ENCODE measurements at places on chromosomes 7 and 10. TPM values are rescaled to one million over a fixed set of nuclear protein-coding genes. Genes with fewer than 3 reads are reported as not detected.

Gene STEAP1
- total RNA-seq = 20.5 TPM

Gene SNX10
- total RNA-seq = 2.6 TPM

Gene CTTNBP2
- total RNA-seq = 16.6 TPM

Gene TUBB8
- 0.78 TPM for total RNA-seq

Gene C7orf57
- 0.42 TPM for total RNA-seq

Gene ATP6V1F
- total RNA-seq = 133 TPM

Gene MRLN
- total RNA-seq = not detected

DNA sequence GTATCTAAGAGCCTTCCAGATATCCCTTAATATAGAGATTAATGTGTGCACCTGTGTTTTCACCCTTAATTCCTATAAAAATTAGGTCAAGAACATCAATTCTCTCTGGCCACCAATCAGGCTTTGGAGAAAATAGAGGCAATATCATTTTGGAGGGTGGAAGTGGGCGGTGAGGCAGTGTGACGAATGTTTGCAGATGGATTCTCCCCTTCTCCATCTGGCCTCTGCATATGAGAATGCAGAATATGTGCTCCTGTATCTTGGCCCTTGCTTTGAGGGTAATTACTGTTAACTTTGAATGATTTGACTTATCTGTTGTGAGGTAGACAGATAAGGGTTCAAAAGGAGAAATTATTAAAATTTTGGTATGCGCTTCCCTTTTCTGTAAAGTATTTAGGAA is 304.0 kb upstream of the NPSR1 start:
- no peak for DNase-seq

- no peak for DNase-seq
These were observed 27.7 kb downstream of the LSM5 start for GRCh38 chr7:32462451-32462850.

DNA sequence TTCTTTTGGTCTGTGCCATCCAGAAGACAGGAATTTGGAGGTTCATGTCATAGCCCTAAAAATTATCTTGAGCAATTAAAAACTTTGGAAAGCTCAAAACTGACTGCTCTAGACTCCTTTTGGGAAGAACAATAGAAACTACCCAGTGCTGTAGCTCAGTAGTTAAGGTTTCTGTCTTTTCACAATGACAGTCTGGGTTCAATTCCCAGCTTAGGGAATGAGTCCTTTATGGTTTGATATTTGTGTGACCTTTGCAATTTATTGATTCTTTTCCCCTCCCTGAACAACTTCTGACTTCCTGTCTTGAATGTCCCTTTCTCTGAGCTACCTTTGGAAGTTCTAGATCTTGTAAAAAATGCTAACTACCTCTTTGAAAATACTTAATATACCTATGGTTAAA is 603.3 kb upstream of the IGFBP3 start:
- DNase-seq = no peak

- DNase-seq = no peak
These were observed 116.2 kb downstream of the FAM107B start for GRCh38 chr10:14658331-14659127.

DNA sequence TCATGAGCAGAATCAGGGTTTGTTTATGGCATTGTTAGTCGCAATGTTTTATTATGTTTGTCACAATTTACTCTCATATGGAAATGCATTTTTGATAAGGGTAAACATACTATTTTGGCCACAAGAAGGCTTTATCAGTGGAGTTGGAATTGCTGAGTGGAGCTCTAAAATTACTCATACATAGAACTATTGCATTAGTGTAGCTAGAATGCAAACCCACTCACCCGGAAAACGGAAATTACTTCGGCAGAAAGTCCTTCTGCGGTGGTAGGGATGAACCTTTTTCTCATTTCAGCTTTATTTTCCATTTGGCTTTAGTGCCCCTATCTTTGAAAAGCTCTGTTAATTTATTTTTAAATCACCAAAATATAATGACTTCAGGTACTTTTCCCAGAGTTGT is 42.8 kb upstream of the NPY start:
- no peak for DNase-seq

DNA sequence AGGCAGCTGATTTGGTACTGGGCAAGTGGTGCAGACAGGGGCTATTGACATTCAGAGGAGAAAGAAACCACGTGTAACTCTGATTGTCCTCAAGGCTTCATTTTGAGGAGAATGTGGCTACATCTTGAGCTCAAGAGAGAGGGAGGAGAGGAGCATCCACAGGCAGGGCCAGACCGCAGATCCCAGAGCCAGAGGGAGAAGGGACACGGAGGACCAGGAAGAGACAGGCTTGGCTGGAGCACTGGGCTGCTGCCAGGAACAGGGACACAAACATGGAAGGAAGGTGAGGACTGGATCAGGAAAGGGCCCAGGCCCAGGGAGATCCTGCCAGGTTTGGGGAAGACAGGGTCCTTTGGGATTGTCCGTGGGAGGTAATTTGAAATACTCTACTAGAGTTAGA is 158.3 kb downstream of the GPAM start:
- no peak for DNase-seq

GRCh38 chr10:132296666-132297443 is 10.9 kb downstream of the STK32C start:
- no peak for DNase-seq

GRCh38 chr7:84490661-84491060 is 296.1 kb upstream of the SEMA3A start:
- no peak for DNase-seq

GRCh38 chr7:42694894-42695507 is 216.9 kb downstream of the C7orf25 start:
- no peak for DNase-seq

DNA sequence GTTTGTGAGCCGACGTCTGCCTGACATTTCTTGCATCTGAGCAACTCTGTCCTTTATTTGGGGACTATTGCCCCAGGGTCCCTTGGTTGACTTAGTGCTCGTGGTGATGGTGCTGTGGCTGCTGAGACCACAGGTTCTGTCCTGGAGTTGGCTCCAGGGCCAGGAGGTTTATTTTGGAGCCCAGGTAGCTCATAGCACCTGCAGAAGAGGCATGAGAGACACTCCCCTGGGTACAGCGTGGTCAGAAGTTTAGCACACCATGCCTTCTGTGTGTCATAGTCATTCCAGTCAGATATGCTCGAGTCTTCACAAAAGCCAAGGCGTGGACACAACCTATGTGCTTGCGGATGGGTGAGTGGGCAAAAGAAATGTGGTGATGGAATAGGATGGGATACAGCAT is 496.9 kb downstream of the TCERG1L start:
- DNase-seq = no peak

DNA sequence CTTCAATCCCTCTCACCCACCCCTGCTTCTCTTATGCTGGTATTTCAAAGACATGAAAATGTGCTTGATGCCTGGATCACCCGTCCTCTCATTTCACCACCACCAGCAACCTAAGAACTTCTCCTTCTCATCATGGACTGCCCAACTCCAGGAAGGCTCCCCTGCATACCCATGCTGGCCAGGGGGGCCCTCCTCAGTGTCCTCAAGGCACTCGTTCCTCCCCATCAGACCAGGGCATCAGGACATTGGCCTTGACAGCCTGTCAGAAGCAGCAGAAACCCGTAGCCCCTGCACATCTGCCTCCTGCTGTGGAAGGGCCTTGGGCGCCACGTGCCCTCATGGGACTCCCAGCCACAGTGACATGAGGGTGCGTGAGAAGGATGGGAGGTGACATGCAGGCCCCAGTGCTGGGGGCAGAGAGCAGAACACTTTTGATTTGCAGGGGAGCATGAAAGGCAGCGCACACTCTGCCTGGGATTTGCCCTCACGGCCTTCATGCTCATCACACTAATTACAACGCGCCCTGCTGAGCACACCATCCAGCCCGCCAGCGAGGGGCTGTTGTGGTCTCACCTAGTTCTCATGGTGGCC is 1.9 kb upstream of the HSPA12A start:
- no peak for DNase-seq

DNA sequence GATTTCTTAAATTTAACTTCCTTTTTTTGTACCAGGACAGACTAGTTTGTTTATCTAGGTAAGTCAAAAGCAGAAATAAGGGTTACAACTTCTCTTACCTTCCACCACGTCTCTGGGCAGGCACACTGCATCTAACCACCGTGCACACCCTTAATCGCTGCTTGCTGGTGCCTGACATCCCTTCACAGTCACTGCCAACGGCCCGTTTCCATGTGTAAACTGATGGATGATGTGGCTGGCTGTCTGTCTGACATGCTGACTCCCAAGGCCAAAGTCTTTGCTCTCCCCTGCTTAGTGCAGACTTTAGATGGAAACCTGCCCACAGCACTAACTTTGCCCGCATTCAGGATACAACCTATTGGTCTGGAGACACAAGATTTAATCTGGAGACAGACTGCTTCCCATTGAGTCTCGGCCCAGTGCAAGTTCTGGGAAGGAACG is 1.1 kb downstream of the TMEM273 start:
- DNase-seq = peak; percentile 35

- no peak for DNase-seq
These were observed 35.2 kb downstream of the BMPER start for GRCh38 chr7:33940503-33940902.

DNA sequence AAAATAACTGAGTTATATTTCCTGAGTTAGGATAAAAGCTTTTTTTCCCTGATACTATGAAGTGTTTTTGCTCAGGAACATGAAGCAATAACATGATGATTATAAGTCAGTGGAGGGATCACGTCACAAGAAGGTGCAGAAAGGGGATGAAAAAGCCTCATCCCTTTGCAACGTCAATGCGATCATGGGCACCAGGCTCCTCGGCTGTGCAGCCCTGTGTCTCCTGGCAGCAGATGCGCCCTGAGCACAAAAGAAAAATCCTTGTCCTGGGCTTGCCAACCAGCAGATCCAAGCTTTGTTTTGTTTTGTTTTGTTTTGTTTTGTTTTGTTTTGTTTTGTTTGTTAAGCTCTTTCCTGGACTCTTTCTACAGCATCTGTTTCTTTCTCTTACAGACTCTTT is 103.5 kb upstream of the PRSS1 start:
- DNase-seq = no peak

GRCh38 chr10:116268976-116269375 is 4.0 kb downstream of the GFRA1 start:
- DNase-seq = no peak

DNA sequence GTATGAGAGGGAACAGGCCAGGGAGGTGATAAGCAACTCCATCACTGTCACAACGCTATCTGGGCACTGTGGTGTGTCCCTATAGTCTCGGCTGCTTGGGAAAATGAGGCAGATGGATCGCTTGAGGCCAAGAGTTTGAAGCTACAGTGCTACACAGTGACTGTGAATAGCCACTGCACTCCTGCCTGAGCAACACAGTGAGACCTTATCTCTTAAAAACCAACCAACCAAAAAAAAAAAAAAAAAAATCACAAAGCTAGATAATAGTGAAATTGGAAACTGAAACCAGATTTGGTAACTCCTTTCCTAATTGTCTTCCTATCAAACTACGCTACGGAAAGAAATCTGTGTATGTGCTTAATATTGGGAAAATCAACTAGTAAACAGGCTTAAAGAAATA is 14.1 kb downstream of the MICU1 start:
- DNase-seq = no peak

GRCh38 chr7:149564340-149565095 is 66.9 kb upstream of the ZNF746 start:
- no peak for DNase-seq

GRCh38 chr7:128450409-128450808 is 5.3 kb upstream of the HILPDA start:
- no peak for DNase-seq

GRCh38 chr10:116385311-116385710 is 42.3 kb upstream of the PNLIPRP3 start:
- DNase-seq = no peak

DNA sequence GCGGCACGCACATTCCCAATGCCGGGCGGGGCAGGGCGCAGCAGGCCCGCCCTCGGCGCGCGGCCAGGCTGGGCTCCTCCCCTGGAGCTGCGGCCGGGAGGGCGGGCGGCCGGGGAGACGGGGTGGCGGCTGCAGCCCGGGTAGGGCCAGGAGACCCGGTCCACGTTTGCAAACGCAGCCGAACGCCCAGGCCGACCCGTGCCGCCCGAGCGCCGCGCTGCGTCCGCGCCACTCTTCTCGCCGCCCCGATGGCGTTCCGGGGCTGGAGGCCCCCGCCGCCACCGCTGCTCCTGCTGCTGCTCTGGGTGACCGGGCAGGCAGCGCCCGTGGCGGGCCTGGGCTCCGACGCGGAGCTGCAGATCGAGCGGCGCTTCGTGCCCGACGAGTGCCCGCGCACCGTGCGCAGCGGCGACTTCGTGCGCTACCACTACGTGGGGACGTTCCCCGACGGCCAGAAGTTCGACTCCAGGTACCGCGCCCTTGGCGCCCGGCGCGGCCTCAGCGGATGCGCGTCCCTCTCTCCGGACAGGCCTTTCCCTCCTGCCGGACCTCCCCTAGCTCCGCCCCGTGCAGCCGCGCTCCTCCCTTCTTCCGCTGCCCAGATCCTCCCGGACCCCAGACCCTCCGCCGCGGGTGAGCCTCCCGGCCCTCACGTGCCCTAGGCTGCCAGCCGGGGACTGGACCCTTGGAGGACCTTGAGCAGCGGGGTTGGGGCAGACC is at the start of gene FKBP9:
TSS of gene FKBP9 (plus strand) at position 115 of the 720 bp plus-strand sequence. CDS start at position 249, 134 bp downstream.
- peak; percentile 92 for DNase-seq

GRCh38 chr7:97835296-97836138 is 36.7 kb downstream of the ASNS start:
- DNase-seq = peak; percentile 60

GRCh38 chr10:58932577-58933314 is 243.7 kb upstream of the PHYHIPL start:
- no peak for DNase-seq

GRCh38 chr10:102596506-102596971 is 47.7 kb upstream of the TRIM8 start:
- DNase-seq = no peak

GRCh38 chr7:91710881-91711280 is 169.6 kb downstream of the MTERF1 start:
- no peak for DNase-seq

DNA sequence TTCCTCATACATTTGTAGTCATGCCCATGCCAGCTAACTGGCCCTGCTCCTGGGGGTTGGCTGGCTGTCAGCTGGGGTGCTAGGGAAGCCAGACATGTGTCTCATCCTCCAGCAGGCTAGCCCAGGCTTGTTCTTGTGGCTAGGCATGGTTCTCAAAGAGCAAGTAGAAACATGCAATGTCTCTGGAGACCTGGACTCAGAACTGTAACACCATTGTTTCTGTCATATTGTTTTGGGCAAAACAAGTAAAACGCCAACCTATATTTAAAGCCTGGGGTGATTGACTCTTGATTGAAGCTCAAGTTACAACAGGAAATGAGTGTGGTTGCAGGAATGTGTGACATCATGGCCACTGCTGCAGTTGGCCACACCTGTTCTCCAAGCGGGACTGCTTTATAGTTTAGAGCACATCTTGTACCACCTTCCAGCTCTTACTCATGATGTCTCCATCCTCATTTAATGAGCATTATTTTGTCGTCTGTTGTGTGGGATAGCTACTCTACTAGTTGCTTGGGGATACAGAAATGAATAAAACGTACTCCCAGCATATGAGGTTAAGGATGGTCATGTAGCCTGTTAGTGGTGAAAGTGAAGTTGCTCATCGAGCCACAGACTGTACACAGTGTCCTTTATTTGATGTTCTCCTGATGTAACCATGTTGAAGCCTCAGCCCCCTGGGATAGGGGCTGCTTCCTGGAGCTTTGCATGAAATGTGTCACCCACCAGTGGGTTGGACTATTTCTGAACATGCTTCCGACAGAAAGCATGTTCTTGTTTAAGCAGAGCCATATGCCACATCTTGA is 168.4 kb downstream of the SORCS3 start:
- no peak for DNase-seq
